ENCODE measurements at places on chromosomes 2 and 18.
A peak's percentile ranks its signal among the peaks of the same experiment; 100 is the strongest.

- DNase-seq: no peak
Observed at GRCh38 chr18:69787825-69788547, 159.7 kb downstream of the CD226 start.

- no peak for DNase-seq
Observed at GRCh38 chr2:170227951-170228350, 50.0 kb downstream of the MYO3B start.

DNA sequence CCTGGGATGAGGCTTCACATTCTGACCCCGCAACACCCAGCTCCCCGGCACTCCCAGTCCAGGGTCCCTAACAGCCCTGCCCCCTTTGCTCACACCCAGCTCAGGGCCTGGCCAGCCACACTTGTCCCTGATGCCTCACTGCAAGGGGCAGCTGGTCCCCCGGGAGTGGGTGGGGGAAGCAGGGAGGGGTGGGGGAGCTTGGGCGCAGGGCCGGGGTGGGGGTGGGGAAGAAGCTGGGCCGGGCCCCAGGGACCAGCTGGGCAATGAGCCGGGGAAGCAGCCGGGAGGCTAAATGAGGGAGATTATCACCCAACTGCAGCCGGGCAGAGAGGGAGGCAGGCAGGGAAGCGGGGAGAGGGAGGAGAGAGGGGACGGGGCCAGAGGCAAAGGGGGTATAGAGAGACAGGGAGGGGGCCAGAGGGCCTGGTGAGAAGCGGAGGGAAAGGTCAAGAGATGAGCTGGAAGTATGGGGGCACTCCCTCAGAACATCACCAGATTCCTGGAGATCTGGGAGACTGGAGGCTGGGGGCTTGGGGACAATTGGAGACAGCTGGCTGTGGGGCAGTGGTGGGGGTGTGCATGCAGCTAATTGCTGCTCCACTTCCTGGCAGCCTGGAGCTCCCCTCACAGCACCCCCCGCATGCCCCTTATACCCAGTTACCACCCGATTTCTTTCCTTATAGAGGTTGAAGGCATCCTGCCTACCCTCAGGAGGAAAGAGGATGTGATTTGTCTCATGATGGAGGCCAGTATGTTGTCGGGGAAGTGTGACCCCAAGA is 2.5 kb upstream of the ASIC4 start:
- DNase-seq: peak; percentile 16

DNA sequence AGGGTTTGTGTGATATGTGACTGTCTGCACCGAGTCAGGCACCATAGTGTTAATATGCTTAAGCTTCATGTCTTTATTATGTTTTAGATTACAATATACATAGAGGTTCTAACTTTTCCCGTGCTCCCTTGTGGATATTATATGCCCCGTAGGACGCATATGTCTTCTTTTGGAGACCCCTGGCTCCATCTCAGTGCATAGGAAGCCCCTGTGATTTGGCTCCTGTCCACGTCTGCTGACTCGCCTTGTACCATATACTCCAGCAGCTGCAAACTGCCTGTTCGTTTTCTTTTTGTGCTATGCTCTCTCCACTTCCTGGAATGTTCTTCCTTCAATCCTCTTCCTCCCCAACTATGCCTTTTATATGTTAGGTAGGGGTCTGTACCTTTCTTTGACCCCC is 110.9 kb downstream of the PTRHD1 start:
- no peak for DNase-seq

DNA sequence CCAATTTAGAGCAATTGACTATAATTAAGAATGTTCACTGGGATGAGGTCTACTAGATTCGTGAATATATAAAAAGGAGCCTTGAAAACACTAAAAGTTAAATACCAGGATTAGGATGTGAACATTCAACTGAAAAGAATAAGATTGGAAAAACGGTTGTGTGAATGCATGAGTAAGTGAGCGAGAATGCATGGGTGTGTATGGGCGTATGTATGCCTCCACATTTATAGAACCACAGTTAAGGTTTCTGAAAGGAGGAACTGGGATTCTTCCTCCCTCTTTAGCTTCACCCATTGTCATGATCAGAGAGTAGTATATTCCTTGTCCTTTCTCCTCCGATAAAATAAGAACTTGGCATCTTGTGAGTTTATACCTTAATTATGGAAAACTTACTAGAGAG is 151.1 kb upstream of the UBE2E3 start:
- no peak for DNase-seq

Measured in NCI-H1105 treated with DMSO at 0.1 percent for 48 hours (cell line).